Stimulated activated memory B cell treated with anti-CD40 and anti-IgM and Interleukin-4, amounts not matched to agents 10 μg/mL and 1 μg/mL and 100 μg/mL, for 72 hours (primary cell): ENCODE measurements at places on chromosomes 5 and 9.

- ATAC-seq: no peak
These were observed 44.6 kb upstream of the LPCAT1 start for GRCh38 chr5:1568201-1568979.

DNA sequence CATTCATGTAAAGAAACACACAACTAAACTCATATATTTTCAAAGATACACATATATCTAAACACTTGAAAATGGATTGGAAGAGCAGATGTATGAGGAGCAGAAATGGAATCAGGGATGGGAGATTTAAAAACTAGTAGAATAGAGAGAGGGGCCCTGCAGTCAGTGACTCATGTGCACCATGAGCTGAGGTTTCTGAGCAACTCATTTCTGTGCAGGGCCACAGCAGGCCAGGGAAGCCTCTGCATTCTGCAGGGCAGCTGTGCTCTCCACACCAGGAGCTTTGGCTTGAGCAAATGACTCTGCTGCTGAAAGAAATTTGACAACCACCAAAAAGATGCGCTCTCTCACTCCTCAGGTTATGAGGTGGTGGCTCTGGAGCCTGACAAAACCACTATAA lies 27.1 kb downstream of the LHX6 start:
- no peak for ATAC-seq

DNA sequence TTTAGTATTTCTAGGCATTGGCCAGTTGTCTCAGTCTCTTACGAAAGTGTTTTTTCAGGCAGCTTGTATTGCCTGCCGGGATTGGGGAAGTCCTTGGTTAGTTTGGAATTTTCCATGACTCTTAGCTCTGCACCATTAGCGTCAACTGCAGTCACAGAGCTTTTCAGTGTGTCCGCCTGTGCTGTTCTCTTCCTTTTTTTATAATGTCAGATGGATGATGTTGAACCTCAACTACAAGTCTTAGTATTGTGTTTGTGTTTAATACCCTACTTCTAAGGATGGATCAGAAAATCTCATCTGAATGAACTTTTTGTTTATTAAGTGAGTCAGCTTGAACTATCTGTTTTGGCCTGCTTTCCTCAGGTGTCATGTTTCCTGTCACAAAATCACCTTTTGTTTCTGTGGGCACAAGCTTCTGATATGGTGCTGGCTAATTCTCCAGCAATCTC lies 33.1 kb downstream of the ATP6V0E1 start:
- peak; percentile 85 for ATAC-seq

GRCh38 chr5:169862391-169862811 lies 117.9 kb downstream of the INSYN2B start:
- ATAC-seq: no peak

GRCh38 chr5:15521381-15522186 lies 21.6 kb downstream of the FBXL7 start:
- ATAC-seq: no peak

DNA sequence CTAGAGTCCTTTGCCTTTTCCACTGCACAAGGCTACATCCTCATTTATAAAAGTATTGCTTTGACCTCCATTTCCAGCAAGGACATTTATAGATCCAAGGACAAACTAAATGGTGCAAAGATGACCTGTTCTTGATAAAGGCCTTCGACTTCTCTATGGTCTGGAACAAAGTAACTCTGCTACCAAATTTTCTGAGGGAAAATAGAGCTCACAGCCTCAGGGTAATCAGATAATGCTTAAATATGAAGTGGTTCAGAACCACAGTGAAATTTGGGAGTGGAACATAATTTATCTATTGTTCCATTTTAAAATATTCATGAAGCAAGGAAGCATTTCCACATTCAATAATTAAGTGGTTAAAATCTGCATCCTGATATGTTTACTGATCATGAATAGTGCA lies 137.5 kb downstream of the TTLL11 start:
- ATAC-seq: no peak

DNA sequence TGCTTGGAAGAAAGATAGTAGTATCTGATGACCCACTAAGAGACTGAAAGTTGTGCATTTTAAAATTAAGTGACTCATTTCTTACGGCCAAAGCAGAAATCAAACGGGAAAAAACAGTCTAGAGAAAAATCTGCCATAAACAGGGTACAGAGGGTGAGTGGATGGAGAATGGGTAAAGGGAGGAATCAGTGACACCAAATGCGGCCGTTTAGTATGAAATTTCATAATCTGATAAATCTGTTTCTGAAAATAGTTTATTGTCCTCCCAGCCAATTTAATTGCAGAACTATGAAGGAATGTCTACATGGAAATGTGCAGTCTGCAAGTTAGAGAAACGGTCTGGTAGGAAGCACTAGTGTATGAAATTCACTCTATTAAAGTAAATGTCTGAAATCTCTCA lies 39.5 kb downstream of the ADAMTS12 start:
- ATAC-seq: no peak

GRCh38 chr5:167790045-167790444 lies 501.4 kb upstream of the WWC1 start:
- no peak for ATAC-seq

DNA sequence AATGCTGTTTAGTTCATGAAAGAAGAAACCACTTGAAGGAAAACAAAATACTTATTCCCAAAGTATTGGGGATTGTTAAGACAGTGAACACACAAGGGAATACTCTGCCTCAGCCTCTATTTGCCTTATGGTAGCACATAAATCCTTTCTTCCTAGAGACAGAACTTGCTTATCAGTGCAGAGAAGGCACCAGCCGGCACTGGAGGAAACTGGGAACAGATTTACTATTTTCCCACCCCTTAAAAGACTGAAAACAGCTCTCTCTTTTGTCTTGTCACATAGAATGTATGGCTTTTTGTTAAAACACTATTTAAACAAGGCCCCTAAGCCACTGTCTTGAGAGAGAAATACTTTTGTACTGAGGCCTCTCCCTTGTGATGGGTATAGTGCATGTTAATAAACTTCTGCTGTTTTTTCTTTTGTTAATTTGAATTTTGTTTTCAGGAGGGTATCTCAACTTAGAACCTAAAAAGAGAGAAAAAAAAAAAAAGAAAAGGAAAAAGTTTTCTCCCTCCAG lies 40.7 kb upstream of the EDIL3 start:
- ATAC-seq: no peak

DNA sequence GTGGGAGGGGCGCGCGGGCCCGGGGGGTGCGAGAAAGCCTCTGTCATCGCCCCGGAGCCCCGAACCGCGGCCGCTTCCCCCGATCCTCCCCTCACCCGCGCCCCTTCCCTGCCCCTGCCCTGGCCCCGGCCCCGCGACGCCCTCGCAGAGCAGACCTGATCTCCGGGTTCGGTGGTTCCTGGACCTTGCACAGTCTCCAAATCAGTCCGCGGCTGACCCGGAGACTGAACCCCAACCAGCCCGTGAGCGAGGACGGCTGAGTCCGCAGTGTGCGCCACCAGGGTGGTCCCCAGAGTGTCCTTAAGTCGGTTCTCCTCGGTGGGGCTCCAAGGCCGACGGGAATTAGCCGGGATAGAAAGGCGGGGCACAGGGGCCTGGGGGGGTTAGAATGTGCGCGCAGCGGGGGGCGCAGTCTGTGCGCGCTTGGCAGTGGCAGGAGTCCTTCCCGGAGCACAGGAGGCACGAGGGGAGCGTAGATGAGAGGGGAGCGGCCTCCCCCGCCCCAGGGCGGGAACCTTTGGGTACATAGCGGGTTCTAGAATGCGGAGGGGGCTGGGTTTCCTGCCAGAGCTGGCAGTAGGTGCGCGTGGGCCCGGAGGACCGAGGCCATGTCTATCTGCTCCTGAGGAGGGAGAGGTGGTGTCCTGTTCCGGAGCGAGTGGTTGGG lies 779 bp downstream of the PKN3 start:
- ATAC-seq: peak; percentile 44

DNA sequence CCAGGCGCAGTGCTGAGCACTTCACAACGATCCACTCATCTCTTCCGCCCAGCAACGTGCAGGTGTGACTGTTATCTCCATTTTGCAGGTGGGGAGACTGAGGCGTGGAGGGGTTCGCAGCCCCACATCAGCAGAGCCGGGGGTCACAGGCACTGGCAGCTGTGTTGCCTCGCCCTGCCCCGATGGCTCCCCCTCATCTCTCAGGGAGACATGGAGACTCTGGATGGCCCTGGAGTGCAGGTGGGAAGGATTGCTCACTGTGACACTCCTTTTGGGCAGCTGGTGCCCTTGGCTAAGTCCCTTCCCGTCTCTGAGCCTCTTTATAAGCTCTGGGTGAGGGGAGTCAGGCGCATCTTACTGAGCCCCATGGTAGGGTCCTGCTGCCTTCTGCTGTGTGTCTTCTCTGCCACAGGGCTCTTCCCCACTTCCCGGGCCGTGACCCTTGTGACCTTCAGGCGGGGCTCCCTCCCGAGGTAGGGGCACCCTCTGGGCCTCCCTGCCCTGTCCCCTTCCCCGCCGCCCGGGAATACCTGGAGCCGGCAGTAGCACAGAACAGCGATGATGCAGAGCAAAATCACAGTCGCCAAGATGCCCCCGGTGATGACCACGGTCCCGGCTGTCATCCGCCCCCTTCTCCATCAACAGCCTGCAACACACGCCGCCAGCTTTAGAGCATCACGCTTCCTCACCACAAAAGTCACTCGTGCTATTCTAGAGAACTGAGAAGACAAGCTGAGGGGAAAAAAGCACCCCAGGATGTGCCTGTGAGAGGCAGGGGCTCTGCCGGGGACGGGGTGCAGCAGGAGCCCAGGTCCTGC lies 29.4 kb downstream of the FAM163B start:
- ATAC-seq: peak; percentile 26

DNA sequence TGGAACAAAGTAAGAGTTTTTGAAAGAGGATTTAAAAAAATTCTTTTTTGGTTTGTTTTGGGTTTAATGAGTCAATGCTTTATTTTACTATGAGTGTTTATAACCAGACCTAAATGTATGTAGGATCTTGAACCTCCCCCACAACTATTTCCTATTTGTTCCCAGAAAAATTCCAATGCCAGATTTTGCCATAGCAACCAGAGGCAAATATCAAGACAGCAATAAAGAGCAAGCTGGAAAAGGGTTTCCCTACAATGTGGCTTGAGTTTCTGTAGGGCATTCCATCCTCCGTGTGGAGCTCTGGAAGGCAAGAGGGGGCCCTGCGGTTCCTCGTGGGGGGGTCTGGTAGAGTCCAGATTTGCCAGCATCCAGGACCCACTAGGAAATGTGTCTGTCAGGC lies 27.8 kb upstream of the GDNF start:
- no peak for ATAC-seq

DNA sequence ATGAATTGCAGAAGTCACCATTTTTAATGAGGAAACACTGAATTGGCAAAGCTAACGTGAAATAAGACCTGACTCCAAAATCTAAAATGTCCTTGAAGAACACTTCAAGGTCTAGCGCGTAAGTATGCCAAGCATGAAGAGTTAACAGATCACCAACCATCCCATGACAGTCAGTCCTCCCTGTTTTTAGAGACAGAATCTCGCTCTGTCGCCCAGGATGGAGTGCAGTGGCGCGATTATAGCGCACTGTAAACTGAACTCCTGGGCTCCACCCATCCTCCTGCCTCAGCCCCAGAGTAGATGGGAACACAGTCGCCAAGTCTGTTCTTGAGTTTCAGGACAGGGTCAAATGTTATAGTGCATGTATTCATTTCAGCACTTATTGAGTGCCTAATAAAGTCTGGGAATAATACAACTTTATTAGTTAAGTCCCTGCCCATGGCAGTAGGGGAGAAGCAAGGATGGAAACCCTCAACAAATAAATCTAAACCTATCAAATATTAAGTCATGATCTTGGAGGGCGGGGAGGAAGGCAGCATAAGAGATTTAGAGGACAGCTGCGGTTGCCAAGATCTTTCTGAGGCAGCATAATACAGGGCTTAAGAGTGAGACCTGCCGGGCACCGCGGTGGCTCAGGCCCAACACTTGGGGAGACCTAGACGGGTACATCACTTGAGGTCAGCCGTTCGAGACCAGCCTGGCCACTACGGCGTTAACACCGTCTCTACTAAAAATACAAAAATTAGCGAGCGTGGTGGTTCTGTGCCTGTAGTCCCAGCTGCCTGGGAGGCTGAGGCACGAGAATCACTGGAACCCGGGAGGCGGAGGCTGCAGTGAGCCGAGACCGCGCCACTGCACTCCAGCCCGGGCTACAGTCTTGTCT lies 1.1 kb downstream of the ATPSCKMT start:
- no peak for ATAC-seq

- peak; percentile 53 for ATAC-seq
These were observed 298.6 kb downstream of the AGTPBP1 start for GRCh38 chr9:85443190-85443598.
